ENCODE measurements at places on chromosomes 7 and 10. TPM values are rescaled to one million over a fixed set of nuclear protein-coding genes. Genes with fewer than 3 reads are reported as not detected.

The ERV3-1 gene
- 2.4 TPM for total RNA-seq

DNA sequence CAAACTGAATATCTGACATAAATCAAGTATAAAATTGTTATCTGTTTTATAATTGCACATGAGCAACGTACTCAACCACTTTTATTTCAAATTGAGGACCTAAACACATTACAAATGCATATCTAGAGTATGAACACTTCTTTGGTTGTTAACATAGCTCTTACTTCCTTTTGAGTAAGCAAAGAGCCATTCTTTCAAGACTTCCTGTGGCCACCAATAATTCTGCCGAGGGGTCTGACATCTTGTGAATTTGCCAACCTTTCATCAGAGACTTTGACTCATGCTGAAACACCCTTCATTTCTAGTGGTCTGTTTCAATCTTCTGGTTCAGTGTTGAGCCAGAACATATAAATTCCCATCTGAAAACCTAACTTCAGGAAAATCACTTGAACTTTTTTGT lies 59.4 kb downstream of the CDK14 start:
- DNase-seq = peak; percentile 85

The LIPN gene
- not detected for total RNA-seq

GRCh38 chr7:150992833-150993302 lies 2.1 kb downstream of the NOS3 start:
- no peak for DNase-seq

DNA sequence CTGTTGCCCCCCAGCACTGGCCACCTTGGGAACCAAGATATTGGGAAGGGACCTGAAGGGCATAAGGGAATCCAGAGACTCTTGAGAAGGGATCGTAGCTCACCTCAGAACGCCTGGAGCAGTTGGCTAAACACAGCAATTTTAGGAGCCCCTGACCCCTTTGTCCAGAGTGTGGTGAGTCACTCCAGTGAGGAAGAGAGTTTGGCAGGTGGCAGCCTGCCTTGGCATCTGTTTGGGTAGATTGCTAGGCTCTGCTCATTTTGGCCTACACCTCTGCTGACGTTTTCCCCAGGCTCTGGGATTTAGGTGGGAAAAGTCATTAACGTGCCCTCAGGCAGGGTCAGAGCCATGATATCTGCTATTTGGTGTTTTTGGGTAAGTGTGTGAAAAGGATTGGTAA lies 100.6 kb downstream of the GRB10 start:
- no peak for DNase-seq

GRCh38 chr7:52233248-52233647 lies 802.2 kb upstream of the POM121L12 start:
- DNase-seq = no peak

DNA sequence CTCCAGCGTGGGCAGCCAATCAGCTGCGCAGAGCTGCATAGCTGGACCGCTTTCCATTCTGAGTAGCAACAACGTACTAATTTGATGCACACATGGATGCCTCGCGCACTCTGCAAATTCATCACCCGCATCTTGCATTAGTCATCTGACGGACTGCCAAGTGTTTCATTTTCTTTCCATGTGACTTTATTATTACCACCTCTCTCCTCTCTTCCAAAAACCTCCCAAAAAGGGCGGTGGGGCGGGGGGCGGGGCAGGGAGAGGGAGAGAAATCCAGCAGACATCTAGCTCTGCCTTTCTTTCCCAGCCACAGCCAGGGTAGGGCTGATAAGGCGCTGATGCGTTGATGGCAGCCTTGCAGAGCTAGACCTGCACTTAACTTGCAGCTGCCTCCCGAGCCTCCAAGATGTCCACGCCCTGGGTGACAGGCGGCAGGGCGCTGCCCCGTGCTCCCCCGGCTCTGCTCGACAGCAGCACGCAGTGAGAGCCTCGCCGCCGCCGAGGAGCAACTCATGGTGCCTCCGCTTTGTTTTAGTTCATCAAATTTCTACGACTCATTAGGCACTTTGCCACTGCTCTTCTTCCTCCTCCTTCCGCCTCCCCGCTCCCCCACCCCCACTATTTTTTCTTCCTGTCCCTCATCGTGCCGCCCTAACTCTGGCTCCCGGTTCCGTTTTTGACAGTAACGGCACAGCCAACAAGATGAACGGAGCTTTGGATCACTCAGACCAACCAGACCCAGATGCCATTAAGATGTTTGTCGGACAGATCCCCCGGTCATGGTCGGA lies 147.3 kb downstream of the CELF2 start:
- peak; percentile 43 for DNase-seq

GRCh38 chr10:21530641-21531040 lies 3.4 kb upstream of the MLLT10 start:
- DNase-seq = no peak

GRCh38 chr10:25875556-25876165 lies 58.4 kb upstream of the MYO3A start:
- DNase-seq = peak; percentile 72

DNA sequence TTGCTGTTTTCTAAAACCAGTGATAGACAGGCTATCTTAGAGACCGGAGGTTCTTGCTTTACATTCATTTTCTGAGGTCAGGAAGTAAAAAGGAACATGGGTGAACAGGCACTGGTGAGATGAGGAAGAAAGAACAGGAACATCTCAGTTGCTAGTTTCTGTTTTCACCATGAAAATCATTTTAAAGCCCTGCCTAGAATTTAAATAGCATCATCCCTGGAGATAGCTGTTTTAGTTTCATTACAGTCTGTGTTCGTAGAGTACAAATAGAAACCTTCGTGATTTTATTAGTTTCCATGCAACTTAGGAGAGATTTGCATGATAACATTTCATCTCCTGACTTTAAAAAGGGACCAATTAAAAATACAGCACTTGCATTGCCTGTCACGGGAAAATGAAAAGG lies 14.7 kb downstream of the KCNMA1 start:
- no peak for DNase-seq

DNA sequence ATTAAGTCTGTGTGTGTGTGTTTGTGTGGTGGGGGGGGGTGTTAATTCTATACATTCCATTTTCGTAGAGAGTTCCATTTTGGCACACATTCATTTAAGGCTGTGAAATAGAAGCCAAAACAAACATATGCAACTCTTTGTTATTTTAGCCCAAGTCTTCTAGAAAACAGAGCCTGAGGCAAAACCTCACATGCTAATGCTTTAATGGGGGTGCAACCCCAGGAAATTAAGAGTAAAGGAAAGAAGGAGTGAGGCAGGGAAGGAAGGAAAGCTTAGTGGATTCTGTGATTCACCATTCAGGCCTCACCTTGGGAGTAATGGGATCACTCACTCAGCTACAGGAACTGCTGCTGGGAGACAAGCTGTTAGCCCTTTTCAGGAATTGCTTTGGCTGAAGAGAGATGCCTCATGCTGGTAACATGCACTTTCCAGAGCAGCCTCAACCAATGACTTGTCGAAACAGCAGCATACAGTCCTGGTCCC lies 73.0 kb upstream of the CTTNBP2 start:
- peak; percentile 93 for DNase-seq

DNA sequence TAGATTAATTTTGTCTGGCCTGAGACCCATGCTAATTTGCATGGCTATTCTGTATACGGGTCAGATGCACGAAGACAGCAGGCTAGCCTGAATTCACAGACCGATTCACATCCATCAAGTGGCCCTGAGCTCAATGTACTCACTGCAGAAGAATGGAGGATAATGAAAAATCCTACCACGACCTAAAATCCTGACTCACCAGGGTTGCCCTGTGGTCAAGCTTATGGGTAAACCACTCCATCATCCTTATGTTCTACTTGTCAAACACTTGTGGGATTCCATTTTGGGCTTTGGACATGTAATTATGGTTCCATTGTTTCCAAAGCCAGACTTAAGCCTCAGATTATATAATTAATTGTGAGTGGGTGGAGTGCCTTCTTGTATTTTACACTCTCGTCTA lies 110.4 kb upstream of the ZNF438 start:
- peak; percentile 83 for DNase-seq

- DNase-seq = peak; percentile 95
Observed at GRCh38 chr10:50497758-50498157, 126.0 kb downstream of the SGMS1 start.

The TYW1B gene
- 2.8 TPM for total RNA-seq

GRCh38 chr10:67612577-67613537 lies 83.1 kb downstream of the CTNNA3 start:
- peak; percentile 62 for DNase-seq

The PSD gene
- 3.5 TPM for total RNA-seq

GRCh38 chr7:4809091-4809591 lies 33.7 kb downstream of the AP5Z1 start:
- DNase-seq = no peak

The IL6 gene
- total RNA-seq = 84.2 TPM

DNA sequence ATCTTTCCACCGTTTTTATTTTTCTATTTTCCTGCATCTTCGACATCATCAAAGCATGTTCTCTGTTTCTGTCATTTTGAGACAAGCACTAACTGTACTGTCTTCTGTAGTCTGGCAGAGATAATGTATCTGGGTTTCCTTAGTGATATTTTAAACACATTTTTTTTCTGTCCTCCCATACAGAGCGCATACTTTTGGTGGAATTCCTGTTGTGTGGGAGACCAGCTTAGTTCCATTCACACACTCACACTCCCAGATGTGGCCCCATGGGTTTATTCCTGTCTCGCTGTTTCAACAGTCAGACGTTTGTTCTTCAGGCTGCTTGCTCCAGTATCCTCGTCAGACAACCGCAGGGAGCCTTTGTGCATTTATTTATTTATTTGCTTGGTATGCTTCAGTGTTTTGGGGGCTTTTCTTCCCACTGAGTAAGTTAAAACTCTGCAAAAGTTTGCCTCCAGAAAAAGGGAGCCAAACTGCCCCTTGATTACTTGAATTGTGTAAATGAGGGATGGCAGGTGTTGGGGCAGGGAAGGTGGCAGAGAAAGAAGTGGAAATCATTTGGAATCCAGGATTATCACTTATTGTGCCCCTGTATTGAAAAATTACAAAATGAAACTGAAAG lies 456.8 kb upstream of the KLF6 start:
- DNase-seq = peak; percentile 87

DNA sequence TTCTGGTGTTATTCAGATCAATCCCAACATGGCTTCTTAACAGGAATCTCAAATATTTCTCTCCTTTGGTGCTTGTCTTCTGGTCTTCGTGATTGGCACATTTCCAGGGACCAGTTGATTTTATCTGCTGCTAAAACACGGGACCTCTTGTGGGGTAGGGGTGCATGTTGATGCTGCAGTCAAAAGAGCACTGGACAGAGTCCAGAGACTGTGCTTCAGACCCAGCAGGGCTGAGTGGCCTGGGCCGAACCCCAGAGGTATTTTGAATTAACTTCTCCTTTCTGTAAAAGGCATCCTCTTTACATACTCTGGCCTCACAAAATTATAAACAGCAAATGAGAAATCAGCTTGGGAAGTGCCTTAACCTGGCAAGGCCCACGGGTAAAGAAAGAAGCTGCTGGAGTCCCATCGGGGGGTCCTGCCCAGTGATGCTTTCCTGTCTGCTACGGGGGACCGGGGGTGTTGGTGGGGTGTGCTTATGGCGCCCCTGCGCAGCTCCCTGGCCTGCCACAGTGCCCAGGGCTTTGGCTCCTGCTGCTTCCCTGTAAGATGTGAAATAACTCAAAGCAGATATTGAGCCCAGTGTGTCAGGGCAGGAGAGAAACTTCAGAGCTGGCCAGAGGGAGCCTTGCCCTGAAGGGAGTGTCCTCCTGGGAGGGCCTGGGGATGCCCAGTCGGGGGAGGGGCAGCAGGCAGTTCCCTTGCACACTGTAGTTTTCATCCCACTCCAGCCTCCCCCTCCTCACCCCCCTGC lies 230.5 kb downstream of the TCF7L2 start:
- DNase-seq = no peak

GRCh38 chr7:84271543-84271942 lies 77.0 kb upstream of the SEMA3A start:
- peak; percentile 88 for DNase-seq

DNA sequence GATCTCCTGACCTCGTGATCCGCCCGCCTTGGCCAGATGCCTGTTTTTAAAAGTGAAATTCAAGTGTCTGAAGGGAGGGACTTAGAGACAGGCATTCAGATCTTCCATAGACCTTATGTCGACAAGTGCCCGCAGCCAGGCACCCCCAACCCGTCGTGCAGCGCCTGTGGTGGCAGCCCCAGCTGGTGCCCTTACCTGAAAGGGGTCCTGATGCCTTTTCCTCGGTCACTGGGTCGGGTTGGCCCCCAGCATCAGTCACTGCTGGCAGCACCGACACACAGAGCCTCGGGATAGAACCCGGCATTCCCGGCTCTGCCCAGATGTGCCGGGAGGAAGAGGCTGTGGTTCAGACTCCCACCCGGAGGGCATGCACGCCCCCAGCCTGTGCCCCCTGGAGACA lies 23.3 kb downstream of the LRRC27 start:
- no peak for DNase-seq

GRCh38 chr10:29473406-29474100 lies 161.2 kb downstream of the SVIL start:
- peak; percentile 23 for DNase-seq

DNA sequence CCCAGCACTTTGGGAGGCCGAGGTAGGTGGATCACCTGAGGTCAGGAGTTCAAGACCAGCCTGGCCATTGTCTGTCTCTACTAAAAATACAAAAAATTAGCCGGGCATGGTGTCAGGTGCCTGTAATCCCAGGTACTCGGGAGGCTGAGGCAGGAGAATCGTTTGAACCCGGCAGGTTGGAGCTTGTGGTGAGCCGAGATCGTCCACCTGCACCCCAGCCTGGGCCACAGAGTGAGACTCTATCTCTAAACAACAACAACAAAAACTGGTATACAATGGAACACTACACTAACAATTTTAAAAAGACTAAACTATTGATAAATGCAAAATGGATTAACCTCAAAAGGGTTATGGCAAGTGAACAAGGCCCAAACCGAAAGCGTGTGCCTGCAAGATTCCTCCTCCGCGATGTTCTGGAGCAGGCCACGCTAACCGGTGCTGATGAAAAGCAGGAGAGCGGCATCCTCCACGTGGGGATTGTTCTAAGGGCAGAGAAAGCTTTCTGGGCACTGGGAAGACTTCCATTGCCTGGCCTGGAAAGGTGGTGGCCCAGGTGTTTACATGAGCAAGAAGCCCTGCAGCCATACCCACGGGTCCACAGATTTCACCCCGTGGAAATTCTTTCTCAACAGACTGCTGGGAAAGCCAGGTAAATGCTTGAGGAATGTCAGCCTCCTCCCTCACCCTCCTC lies 53.8 kb downstream of the PDGFA start:
- DNase-seq = no peak

GRCh38 chr7:155234158-155234492 lies 63.6 kb upstream of the INSIG1 start:
- DNase-seq = peak; percentile 19

GRCh38 chr7:12565873-12566272 lies 4.6 kb upstream of the SCIN start:
- DNase-seq = no peak

- no peak for DNase-seq
Observed at GRCh38 chr7:7764520-7765396, 46.4 kb upstream of the RPA3 start.

The OPN1SW gene
- not detected for total RNA-seq

The ZNF487 gene
- total RNA-seq = 8.3 TPM

GRCh38 chr7:3067193-3067592 lies 23.5 kb upstream of the CARD11 start:
- peak; percentile 27 for DNase-seq

The SHH gene
- total RNA-seq = 10.4 TPM

GRCh38 chr7:111014079-111014478 lies 76.8 kb upstream of the LRRN3 start:
- DNase-seq = no peak

The PAPOLB gene
- not detected for total RNA-seq

The CCDC146 gene
- total RNA-seq = 10.8 TPM

GRCh38 chr10:124955868-124956267 lies 13.9 kb downstream of the ZRANB1 start:
- no peak for DNase-seq

Data from renal cortical epithelial cell (primary cell).